NCI-H510A (cell line): ENCODE measurements at places on chromosomes 6 and 20.
A peak's percentile ranks its signal among the peaks of the same experiment; 100 is the strongest.

- DNase-seq: no peak
Measured at GRCh38 chr6:56148488-56149186, 98.7 kb downstream of the COL21A1 start.

DNA sequence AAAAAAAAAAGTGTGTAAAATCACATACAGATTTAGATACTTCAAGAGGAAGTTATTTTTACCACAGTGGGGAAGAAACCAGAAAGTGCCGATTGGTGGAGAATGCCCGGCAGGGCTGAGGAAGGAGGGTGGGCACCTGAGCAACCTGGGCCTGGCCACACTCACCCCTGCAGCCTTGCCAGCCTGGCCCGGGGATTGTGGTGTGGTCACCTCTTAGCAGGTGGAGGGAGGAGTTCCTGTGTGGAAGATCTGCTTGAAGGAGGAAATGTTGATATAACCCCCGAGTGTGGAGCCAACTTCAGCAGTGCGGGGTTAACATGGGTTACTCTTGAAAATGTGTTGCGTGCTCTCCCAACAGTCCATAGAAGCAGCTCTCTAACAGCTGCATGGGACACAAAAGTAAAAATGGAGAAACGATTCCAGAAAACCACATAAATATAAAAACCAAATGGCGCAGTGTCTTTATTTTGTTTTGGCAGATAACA, 14.7 kb downstream of the UST start:
- DNase-seq: no peak

DNA sequence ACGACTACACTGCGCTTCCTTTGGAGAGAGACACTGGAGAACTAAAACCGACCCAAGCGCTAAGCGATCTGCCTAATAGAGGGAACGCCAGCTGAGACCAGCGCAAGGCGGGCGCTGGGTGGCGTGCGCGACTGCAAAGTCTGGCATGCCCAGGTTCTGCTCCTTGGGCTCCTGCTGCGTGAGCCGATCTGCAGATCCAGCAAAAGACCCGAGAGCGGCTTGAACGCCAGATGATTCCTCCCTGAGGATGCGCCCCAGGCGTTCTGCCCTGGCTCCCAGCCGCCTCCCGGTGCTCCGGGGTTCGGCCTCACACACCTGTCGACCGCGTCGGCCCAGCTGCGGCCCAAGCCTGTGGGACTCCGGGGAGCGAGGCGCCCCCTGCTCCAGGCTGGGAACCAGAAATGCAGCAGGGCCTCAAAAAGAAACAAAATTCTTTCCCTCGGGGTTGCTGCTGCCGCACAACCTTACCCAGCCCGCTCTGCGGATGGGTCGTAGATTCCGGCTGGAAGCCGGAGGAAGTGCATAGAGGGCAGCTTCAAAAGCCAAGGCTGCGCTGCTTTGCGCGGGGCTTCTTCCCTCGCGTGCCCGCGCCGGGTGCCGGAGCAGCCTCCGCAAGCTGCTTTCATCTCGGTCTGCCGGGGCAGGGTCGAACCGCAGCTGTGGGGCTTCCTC, 17.9 kb upstream of the PRDM13 start:
- DNase-seq: peak; percentile 68

DNA sequence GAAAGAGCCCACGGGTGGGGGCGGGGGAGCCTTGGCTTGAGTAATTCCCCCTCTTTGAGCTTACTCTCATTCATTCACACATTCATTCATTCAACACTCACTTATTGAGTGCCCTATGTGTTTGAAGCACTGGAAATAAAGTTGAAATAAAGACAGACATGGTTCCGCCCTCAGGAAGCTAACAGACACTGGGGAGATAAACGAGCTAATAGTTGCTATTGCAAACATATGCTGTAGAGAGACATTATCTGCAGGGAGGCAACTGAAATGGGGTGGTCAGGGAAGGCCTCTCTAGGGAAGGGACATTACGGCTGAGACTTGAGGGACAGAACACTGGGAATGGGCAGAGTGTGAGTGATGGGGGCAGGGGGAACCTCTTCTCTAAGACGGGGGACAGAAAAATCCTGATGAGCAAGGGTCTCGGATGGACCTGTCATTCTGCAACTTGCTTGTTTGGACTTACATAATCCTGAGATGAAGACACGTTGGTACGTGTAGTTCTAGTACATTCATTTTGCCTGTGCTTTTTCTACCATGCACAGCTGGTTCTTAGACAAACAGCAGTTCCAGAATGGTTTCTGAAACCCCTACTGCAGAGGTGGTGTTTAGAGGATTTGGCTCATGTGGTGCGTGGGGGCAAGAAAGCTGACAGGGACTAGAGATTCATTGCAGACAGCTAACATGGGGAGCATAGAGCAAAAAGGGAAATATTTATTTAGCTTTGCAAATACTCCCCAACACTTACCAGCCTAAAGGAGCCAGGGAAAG, 71.1 kb upstream of the BLCAP start:
- DNase-seq: no peak

DNA sequence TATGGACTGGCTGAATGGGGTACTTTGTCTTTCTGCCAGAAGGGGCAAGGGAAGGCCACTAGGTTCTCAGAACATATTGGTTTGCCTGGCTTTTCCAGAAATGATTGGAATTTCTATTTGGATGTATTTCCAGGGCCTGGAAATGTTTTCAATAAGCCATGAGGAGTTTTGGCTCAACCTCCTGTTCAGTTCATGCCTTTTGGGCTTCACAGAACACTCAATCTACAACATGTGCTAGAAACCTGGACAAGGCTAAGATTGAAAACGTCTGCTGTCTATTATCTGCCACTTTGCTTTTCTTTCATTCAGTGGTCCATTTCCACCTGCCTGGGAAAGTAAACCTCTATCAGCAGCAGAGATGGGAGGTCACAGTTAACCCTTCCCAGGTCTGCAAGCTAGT, 793.4 kb downstream of the TENT5A start:
- DNase-seq: no peak

DNA sequence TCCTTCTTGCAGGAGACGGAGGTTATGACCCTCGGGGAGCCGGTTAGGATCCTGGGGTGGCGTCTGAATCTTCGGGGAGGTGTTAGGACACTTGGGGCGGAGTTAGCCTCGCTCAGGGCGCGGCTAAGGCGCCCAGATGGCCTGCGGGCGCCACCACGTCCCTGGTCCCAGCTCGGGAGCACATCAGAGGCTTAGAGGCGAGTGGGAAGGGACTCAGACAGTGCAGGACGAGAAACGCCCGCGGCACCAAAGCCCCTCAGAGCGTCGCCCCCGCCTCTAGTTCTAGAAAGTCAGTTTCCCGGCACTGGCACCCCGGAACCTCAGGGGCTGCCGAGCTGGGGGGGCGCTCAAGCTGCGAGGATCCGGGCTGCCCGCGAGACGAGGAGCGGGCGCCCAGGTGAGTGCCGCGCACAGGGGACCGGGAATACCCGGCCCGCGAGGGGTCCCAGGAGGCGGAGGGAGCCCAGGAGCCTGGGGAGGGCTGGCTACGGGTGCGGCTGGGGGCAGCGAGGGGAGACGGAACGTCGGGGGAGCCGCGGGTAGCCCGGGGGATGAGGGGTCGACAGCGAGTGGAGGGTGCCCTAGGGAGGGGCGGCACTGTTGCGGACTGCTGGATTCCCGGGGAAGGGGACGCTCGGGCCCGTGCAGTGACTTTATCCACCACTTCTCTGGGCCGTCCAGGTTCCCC, at the start of gene HCK:
Gene HCK, plus strand, starts transcription at position 153 of the 688 bp plus-strand sequence.
- DNase-seq: no peak

- DNase-seq: no peak
Measured at GRCh38 chr20:51945881-51946280, 143.6 kb upstream of the SALL4 start.

DNA sequence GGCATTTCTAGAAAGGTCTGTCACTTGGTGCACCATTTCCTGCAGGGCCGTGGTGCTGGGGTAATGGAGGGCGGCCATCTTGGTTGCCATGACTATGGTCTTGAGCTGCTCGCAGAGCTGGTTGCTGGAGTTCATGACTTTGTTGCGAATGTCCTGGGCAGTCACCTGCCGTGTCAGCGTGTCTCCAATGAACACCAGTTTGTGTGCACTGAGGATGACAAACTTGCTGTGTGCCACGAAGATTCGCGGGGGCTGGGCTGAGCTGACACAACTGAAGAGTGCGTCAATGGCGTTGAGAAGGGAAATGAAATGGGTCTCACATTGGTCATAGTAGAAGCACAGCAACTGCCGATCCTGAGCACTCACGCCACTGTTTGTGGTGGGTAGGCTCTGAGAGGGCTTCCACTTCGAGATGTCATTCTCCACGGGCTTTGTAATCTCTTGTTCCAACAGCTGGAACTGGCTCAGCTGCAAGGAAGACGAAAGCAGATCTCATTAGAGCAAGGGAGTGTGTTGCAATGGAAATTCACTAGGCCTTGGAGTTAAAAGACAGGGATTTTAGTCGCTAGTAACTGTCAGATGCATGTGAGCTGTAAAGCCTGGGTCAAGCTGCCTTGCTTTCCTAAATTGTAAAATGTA, 47.1 kb downstream of the NEDD9 start:
- DNase-seq: no peak

DNA sequence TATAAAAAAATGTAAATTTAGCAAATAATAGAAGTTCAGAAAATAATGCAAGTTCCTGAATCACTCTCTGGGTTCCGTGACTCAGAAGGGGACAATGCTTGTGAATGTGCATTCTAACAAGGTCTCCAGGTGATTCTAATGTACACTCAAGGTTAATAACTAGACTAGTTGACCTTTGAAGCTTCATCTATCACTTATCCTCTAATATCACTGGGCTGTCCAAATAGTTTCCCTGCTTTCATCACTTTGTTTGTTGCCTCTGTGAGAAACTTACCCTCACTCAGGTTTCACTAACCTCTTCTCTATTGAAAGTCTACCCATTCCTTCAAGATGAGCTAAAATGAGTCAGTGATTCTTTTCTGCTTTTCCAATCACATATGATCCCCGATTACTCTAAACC, 189.0 kb downstream of the BTBD9 start:
- DNase-seq: no peak

GRCh38 chr6:33699739-33700138, 11.8 kb downstream of the UQCC2 start:
- no peak for DNase-seq

GRCh38 chr20:38165089-38165965, at the start of gene TGM2:
TSS of gene TGM2 (minus strand) at chr20:38165270. CDS start at chr20:38165198, 72 bp downstream.
- DNase-seq: peak; percentile 31

GRCh38 chr6:101393829-101394251, 332 bp downstream of the GRIK2 start:
- no peak for DNase-seq

DNA sequence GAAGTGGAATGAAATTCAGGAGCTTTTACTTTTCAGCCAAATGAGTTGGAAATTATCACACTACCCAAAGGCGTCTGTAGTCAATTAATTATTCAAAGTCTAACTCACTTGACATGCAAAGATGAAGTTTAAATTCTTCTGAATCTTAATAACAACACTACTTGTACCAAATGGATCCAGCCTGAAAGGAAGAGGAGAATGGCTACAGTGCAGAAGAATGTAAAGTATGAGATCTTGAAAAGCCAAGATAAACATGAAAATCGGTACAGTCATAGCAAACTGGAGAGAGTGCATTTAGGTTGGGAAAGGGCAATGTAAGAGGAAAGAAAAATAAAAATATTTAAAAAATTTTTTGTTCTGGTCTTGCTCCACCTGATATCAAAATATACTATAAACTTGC, 195.5 kb downstream of the SIM1 start:
- DNase-seq: no peak

DNA sequence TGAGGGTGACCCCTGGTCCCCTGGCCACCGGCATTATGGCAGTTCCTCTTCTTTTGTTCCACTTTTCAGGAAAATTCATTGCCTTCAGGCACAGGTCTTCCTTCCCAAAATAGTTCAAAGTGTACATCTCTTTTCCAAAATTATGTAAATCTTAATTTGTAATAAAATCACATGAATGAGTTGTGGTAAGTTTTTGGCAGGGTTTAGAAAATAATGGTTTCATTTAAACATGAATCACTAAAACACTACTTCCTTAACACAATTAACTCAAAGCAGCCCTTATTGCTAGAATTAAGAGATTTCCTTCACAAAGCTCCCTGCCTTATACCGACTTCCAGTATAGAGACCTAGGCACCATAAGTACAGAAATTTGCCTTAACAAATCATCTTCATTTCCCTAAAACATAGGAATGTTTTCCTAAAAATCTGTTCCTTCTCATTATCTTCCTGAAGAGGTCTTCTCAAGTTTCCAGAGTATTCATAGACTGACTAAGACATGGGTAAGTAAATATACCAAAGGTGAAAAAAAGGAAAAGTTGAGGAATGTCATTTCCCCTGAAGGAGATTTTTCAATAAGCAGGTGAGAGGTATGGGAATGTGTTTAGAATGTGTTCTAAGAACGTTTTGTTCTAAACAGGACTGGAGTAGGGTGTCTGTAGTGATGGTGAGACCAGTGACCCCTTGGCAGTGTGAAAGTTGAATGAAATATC, 148.2 kb upstream of the CITED2 start:
- no peak for DNase-seq

GRCh38 chr6:142013875-142014495, 118.7 kb upstream of the GJE1 start:
- no peak for DNase-seq

DNA sequence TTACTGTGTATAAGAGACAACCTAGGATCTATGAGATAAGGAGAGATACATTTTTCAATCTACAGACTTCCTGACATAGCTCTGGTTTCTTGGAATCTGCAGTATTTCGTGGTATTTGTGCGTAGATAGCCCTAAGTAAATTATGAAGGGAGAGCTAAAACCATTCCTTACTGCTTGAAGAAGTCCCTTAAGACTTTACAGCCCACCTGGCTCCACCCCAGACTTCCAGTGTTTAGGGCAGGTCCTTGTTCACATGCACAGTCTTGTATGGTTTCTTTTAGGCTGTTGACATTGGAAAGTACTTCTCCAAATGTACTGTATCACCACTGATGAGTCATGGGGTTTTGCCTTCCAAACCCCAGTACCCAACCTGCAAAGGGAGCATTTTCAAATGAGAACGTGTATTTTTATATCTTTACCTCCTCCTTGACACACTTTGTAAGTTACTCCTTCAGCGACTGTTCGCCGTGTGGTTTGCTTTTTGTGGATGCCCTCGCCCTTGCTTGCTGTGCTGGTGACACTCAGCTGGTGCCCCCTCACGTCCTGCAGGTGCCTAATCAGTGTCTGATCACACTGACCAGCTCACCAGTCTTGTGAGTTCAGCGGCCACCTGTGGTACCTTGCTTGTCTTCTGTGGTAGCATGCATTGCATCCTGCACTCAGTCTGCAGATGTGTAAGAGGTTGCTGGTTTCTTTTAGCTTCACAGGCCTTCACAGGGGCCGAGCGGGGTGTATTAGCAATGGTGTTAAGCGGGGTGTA, 73.3 kb downstream of the IGF2R start:
- DNase-seq: no peak
